ENCODE measurements at places on chromosomes 2 and 18. TPM values are rescaled to one million over a fixed set of nuclear protein-coding genes. Genes with fewer than 3 reads are reported as not detected.

ACVR1 gene
- total RNA-seq = 12.9 TPM

GNAL gene
- total RNA-seq = 0.12 TPM

SLC30A3 gene
- total RNA-seq = 0.38 TPM

GDF7 gene
- total RNA-seq = under 0.01 TPM

CDK5R2 gene
- 0.08 TPM for total RNA-seq

RAPH1 gene
- total RNA-seq = 16.5 TPM

CHN1 gene
- total RNA-seq = 1.7 TPM

C1GALT1C1L gene
- total RNA-seq = 0.30 TPM

AQP12B gene
- not detected for total RNA-seq

ERMN gene
- total RNA-seq = not detected

RUFY4 gene
- total RNA-seq = 0.08 TPM

CFAP65 gene
- total RNA-seq = not detected

MDH1 gene
- total RNA-seq = 174 TPM

SCN9A gene
- 2.6 TPM for total RNA-seq
